ENCODE measurements at places on chromosomes 4 and X.

GRCh38 chr4:95267081-95267480 is 281.7 kb downstream of the UNC5C start:
- no peak for DNase-seq

GRCh38 chr4:15938182-15938581 is 358 bp downstream of the FGFBP1 start:
- no peak for DNase-seq

DNA sequence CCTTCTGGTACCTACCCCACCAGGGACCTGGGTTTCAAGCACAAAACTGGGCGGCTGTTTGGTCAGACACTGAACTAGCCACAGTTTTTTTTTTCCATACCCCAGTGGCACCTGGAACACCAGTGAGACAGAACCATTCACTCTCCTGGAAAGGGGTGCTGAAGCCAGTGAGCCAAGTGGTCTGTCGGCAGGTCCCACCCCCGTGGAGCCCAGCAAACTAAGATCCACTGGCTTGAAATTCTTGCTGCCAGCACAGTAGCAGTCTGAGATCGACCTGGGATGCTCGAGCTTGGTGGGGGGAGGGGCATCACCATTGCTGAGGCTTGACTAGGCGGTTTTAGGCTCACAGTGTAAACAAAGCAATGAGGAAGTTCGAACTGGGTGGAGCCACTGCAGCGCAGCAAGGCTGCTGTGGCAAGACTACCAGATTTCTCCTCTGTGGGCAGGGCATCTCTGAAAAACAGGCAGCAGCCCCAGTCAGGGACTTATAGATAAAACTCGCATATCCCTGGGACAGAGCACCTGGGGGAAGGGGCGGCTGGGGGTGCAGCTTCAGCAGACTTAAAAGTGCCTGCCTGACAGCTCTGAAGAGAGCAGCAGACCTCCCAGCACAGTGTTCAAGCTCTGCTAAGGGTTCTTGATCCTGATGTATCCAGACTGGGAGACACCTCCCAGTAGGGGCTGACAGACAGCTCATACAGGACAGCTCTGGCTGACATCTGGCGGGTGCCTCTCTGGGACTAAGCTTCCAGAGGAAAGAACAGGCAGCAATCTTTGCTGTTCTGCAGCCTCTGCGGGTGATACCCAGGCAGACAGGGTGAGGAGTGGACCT is 223.0 kb downstream of the COX18 start:
- no peak for DNase-seq

GRCh38 chrX:74434336-74434735 is 13.0 kb downstream of the SLC16A2 start:
- DNase-seq, result no peak

DNA sequence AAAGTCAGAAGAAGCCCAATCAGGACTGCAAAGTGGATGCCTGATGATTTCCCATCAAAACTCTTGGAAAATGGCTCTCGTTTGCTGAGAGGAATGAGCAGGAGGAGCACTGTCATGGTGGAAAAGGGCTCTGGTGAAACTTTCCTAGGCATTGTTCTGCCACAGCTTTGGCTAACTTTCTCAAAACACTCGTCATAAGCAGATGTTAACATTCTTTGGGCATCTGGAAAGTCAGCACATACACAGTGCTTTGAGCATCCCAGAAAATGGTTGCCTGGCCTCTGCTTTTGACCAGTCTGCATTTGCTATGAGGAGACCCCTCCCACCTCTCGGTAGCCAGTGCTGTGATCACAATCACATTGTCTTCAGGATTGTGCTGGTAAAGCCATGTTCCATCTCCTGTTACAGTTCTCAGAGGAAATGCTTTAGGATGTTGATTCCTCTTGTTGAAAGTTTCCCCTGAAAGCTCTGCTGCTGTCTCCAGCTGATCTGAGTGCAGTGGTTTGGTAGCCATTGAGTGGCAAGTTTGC is 25.2 kb upstream of the TBC1D14 start:
- DNase-seq, result no peak

- no peak for DNase-seq
These were observed 135.1 kb downstream of the ARHGAP6 start for GRCh38 chrX:11530621-11531020.

DNA sequence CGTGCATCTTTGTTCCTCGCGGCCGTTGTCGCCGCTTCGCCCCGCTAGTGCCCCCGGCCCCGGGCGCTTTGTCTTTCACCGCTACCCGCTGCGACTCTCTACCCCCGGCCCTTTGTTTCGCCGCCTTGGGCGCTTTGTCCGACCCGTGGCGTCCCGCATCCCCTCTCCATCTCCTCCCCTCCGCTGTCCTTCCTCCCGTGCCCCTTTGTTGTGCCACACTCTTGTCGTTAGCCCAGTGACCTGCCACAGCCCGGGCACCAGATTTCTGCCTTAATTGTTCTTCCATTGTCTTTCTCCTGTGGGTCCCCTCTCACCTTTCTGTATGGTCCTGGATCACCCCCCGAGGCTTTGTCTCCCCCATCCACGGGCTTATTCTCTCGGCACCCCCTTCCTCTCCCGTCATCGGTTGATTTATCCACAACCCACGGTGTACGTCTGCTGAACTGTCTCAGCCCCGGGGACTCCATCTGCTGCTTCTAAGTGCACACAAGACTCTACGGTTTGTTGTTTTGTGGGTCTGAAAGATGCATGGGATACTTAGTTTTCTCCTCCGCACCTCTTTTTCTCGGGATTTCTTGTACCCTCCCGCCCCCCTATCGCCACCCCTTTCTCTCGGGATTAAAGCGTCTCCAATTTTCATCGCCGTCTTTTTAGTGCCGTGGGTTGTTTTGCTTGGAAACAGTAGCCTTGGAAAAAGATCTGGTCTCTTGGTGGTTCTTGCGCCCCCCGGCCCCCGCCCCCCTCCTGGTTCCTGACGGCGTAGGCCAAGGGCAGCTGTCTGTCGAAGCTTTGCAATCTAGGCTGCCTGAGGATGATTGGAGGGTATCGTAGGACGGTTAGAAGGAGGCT is 783 bp downstream of the RBPJ start:
- no peak for DNase-seq

GRCh38 chr4:30720021-30720660 is at the start of gene PCDH7:
Gene PCDH7, plus strand, starts transcription at chr4:30720369. Its CDS starts 1,054 bp downstream, at chr4:30721423.
- no peak for DNase-seq

GRCh38 chr4:106369456-106370060 is 980 bp upstream of the GIMD1 start:
- DNase-seq, result no peak

Measured in cortex of kidney (tissue), 1 donor.